ENCODE measurements at places on chromosomes 5 and 9.

- DNase-seq: no peak
Measured at GRCh38 chr5:147732291-147732883, 50.1 kb downstream of the JAKMIP2 start.

GRCh38 chr5:151052836-151053235, 28.0 kb downstream of the TNIP1 start:
- no peak for DNase-seq

GRCh38 chr5:125581311-125581710, 834.9 kb upstream of the ZNF608 start:
- DNase-seq: no peak

GRCh38 chr5:133853646-133854365, 114.6 kb downstream of the C5orf15 start:
- DNase-seq: no peak

GRCh38 chr5:87361536-87362213, 51.1 kb downstream of the CCNH start:
- no peak for DNase-seq

DNA sequence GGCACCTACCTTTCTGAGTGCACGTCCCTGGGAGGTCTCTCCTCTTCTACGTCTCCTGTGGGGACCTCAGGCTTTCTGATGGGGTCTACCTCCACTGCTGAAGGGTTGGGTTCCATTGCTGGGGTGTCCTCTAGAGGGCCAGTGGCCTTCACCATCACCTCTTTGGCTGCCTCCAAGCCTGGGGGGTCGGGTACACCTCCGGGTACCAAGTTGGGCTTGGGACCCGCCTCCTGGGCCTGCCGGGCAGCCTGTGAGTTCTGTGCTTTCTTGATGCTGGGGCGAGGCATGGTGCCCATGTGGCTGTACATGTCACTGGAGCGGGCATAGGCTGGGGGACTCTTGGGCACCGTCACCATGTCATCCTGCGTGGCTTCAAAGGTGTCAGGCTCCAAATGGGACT, 4.5 kb downstream of the SH2D3C start:
- no peak for DNase-seq

DNA sequence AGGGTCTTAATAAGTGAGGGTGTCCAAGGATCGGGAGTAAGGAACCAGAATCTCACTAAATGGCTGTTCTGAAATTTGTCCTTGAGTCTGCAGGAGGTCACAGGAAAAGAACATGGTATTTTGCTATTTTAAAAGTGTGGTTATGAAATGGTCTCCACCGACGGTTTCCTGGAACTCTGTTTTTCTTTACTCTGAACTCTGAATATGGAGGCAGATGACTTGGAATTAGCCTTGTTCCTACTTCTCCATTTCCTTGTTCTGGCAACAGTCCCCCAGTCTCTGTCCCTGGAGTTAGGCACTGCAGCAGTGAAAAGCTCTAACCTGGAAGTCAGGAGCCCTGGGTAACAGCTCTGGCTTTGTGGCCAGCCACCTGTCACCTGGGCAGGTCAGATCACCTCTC, 46.6 kb upstream of the C5orf58 start:
- DNase-seq: no peak

DNA sequence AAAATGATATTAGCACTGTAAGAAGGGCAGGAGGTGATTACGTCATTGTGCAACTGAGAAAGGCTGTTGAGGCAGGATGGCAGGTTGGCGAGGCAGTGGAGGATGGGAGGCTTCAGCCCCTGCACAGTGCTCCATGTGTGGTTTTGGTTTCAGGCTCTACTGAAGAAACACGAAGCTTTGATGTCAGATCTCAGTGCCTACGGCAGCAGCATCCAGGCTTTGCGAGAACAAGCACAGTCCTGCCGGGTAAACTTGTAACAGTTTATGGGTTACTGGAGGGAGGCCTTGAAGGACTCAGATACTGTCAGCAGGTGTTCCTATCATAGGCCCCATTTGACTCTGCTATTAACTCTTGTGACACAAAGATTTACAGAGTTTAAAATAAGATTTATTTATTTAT, 35.1 kb downstream of the SPTAN1 start:
- no peak for DNase-seq

- DNase-seq: peak; percentile 73
Measured at GRCh38 chr9:127570533-127571111, 41.5 kb upstream of the STXBP1 start.

- DNase-seq: peak; percentile 6
Measured at GRCh38 chr5:124309241-124309980, 437.0 kb downstream of the ZNF608 start.

GRCh38 chr5:113221294-113222176, 213.3 kb downstream of the TSSK1B start:
- no peak for DNase-seq

- no peak for DNase-seq
Measured at GRCh38 chr5:31819926-31820516, 181.1 kb downstream of the PDZD2 start.
